GM12878 (cell line): ENCODE measurements at places on chromosomes 5 and 9. TPM values are rescaled to one million over a fixed set of nuclear protein-coding genes. Genes with fewer than 3 reads are reported as not detected.

Gene PCDHGB5
- 1.8 and 2.3 TPM in 2 replicates for total RNA-seq

Gene CERCAM
- total RNA-seq = 1.2 TPM in 2 replicates

Gene MTAP
- 29.9 and 30.0 TPM in 2 replicates for total RNA-seq

- DNase-seq = no peak
These were observed 261.5 kb downstream of the FANCC start for GRCh38 chr9:95055851-95056551.

DNA sequence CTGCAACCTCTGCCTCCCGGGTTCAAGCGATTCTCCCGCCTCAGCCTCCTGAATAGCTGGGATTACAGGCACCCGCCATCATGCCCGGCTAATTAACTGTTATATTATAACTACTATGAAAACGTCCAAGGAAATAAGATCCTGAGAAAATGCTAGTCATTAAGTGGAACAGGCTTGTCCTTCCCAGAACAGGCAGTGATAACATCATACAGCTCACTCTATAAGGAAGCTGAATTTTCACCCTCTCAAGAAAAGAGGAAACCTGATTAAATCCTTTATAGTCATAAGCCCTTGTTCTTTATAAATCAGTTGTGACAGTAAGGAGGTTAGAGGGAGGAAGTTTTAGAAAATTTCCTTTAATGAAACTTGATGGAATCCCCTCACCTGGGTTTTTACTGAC, 163.9 kb upstream of the CLINT1 start:
- DNase-seq = no peak

DNA sequence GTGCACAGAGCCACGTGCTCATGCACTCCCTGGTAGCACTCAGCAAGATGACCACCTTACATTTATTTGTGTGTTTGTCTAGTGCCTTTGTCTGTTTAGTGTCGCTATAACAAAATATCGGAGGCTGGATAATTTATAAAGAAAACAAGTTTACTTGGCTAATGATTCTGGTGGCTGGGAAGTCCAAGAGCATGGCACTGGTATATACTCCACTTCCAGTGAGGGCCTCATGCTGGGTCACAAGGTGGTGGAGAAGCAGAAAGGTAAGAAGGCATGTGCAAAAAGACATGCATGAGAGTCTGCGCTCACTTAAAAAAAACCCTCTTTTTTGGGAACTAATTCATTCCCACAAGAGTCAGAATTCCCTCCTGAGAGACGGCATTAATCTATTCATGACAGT, 52.5 kb upstream of the BOD1 start:
- no peak for DNase-seq

DNA sequence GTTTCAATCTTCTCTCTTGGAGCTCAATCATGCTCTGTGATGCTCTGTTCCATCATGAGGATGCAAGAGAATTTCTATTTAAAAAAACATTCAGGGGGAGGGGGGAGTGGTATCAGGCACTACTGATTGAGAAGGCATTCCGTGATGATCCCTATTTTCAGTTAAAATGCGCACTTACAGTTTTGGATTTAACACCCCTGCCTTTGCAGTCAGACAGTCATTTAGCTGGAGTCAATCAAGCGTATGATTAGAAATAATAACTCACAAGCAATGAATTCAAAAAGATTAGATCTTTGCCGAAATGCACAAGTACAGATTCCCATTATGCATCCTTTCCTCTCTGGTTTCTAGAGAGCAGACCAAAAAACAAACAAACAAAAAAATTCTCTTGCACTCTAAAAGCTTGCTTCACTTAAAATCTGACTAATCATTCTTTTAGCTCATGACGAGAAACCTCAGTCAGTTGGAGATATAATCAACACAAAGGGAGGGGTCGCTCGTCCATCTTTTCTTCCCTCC, 55.4 kb downstream of the EFNA5 start:
- DNase-seq = no peak

DNA sequence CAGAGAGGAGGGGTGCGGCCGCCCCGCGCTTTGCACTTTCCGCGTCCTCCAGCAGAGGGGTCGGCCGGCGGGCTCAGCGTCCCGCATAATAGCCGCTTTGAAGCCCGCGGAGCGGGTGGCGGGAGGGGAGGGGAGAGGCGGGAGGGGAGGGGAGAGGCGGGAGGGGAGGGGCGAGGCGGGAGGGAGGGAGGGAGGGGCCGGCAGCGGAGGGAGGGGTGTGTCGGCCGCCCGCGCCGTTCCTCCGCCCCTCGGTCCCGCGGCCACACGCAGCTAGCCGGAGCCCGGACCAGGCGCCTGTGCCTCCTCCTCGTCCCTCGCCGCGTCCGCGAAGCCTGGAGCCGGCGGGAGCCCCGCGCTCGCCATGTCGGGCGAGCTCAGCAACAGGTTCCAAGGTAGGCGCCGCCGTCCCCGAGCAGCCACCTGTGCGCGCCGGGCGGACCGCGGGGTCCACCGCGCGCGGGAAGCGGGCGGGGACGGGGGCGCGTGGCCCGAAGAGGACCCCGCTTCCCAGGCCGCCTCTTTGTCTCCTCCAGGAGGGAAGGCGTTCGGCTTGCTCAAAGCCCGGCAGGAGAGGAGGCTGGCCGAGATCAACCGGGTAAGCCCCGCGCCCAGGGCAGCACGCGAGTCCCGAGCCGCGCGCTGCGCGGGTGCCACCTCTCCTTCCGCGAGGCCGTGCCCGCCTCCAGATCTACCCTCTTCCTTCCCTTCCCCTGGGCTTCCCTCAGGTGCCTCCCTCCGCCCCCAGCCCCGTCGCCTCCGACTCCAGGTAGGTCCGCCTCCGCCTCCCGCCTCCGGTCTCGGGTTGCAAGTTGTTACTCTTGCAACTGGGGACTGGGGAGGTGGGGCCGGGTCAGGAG, at the start of gene AIF1L:
TSS of gene AIF1L (plus strand) at position 263 of the 857 bp plus-strand sequence. CDS start at position 362, 99 bp downstream.
- DNase-seq = no peak

DNA sequence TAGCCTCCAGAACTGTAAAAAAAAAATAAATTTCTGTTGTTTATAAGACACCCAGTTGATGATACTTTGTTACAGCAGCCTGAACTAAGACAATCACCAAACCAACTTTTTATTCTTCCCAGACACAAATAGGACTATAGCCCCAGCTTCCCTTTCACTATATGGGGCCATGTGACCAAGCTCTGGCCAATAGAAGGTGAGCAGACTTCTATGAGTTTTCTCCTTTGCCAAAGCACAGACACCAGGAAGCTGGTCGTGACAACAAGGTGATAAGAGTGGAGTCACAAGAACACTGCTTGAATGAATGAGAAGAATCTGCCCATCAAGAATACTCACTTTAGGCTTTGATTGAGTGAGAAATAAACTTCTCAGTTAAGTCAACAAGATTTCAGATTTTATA, 217.7 kb downstream of the DEPDC1B start:
- DNase-seq = no peak

- no peak for DNase-seq
These were observed 110.0 kb downstream of the ISOC1 start for GRCh38 chr5:129204525-129204924.

DNA sequence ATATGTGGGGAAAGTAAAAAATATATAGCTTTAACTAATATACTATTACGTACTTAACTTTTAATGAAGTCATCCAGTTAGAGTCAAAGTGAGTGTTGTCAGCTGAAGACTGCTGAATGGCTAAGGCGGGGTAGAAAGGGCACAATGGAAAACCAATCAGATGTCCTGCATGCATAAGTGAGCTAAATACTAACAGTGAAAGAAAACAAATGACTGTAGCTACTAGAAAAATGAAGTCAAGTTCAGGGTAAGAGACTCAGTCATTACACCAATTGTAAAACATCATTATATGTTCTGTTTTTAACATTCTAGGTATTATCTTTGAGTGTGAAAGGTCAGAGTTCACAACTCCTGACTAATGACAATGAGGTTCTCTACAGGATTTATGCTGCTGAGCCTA, 295.2 kb downstream of the ADGRV1 start:
- DNase-seq = no peak

DNA sequence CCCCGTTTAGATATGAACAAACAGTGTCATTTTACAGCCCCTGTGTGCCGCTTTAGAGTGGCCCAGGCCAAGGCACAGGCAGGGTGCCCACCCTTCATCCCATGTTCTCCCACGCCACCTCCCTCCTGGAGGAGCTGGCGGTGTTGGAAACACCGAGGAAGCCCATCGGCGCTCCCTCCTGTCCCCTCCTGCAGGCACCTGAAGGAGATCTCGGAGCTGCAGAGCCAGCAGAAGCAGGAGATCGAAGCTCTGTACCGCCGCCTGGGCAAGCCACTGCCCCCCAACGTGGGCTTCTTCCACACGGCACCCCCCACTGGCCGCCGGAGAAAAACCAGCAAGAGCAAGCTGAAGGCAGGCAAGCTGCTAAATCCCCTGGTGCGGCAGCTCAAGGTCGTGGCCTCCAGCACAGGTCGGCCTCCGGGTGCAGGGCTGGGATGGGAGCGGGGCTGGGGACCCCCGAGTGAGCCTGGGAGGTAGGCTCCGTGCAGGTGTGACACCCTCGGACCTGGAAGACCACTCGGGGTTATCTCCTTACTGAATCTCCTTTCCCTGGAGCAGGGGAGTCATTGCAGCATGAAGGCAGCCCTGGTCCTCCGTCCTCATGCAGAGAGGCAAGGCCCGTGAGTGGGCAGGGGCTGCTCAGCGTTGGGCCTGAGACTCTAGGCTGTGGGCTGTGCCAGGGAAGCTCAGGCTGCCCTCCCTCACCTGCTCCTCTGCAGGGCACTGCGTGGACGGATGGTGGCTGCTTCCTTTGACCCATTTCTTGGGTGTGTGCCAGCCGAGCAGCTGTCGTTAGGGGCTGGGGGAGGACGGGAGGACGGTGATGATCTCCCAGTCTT, 113.9 kb downstream of the WNK2 start:
- no peak for DNase-seq

GRCh38 chr5:72988769-72989168, 32.9 kb downstream of the FCHO2 start:
- no peak for DNase-seq

GRCh38 chr9:129201289-129201688, 23.2 kb upstream of the IER5L start:
- no peak for DNase-seq

- DNase-seq = no peak
These were observed 3.0 kb downstream of the GARIN3 start for GRCh38 chr5:157162919-157163510.

- DNase-seq = no peak
These were observed 43.8 kb downstream of the PRRC1 start for GRCh38 chr5:127561254-127561653.

GRCh38 chr5:171162165-171162564, 146.9 kb upstream of the TLX3 start:
- no peak for DNase-seq

- no peak for DNase-seq
These were observed 46.6 kb downstream of the SLC12A7 start for GRCh38 chr5:1065143-1065750.

- no peak for DNase-seq
These were observed 8.0 kb upstream of the CAST start for GRCh38 chr5:96654209-96654608.

DNA sequence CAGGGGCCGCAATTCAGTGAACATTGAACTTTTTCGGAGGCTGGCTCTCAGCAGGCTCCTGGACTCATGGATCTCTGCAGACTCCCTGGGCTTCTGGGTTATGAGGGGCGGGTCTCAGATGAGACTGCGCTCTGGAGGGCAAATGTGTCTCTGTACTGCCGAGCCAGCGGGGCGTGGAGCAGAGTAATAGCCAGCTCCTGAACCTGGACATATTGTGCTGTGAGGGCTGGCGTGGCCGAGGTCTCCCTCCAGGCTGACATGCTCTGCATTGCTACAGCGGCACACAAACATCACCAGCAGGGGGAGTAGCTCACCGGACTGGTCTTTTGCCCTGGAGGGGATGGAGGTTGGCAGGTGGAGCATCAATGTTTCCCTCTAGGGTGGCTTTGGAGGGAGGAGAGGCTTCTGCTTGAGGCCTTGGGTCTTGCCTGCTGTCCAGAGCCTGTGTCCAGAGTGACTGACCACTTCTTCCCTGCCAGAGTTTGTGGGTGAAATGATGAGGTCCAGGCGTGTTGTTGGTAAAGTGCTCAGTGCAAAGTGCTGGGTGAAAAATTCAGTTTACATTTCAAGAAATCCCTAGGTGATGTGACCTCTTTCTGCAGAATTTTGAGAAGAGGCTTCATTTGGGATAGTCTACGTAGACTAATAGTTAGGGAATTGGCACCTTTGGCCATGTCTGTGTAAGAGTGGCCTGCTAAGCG, 10.9 kb upstream of the GADD45G start:
- DNase-seq = no peak

GRCh38 chr5:100590867-100591266, 55.7 kb downstream of the FAM174A start:
- DNase-seq = no peak

DNA sequence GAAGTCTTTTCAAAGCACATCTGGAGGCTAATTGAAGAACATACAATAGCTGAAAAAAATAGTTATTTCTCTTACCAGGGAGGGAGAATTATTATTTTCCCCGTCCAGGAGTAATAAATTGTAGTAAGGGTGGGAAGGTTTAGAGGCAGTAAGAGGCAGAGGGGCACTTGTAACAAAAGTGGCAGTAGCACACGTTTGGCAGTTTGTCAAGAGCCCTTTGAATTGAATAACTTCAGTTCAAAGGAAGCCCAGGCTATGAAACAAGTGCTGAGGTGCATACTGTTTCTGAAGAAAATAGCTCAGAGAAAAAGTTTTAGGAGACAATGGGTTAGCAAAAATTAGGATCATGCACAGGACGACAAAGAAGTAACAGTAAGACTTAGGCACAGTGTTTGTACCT, 451.3 kb downstream of the LRRC70 start:
- DNase-seq = no peak

DNA sequence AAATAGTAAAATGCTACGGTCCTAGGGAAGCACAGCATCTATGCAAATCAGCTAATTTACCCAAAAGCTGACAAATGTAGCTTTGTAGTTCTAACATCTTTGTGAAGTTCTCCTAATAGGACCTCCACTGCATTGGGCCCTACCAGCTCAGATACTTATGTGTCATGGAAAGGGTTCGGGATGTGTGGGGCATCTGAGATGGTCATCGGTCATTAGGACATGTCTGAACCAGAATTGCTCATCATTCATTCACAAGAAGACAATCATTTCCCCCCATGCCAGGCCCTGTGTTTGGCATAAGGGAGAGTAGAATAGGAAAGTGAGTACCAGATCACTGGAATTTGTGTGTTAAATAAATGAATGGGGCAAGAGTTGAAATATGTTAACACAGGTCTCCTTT, 35.7 kb downstream of the PWWP2A start:
- no peak for DNase-seq
